ENCODE measurements at places on chromosomes 1 and 21.

DNA sequence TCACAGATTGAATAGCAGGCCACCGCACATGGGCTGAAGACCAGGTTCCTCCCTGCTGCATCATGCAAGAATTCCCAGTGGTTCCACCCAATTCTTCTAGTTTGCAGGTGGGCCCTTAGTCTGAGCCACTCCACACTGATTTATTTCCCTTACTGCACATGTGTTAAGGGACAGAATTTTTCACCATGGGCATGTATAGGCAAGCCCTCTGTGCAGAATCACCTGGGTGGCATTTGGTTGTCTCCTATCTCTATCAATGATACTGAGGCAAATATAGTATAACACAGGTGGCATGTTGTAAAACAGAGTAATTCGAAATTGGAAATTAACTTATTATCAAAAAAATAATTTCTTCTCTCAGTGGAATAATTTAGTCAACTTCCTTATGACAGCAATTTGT lies 1892.4 kb downstream of the NCAM2 start:
- DNase-seq: no peak

DNA sequence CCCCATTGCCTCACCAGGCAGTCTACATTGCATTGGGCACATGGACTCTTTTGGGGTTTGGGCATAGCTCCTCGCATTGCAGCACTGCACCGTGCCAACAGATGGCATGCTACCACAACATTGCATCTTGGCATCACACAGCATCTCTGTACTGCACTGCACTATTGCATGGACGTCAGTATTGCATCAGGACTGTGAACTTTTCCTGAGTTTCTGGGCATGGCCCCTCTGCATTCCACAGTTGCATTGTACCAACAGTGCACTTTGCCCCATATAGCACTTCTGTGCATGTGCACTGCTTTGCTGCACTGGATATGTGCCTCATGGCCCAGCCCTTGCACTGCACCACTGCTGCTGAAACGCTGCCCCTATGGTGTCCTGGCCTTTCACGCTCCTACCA lies 9.6 kb downstream of the PTPRU start:
- DNase-seq: no peak

DNA sequence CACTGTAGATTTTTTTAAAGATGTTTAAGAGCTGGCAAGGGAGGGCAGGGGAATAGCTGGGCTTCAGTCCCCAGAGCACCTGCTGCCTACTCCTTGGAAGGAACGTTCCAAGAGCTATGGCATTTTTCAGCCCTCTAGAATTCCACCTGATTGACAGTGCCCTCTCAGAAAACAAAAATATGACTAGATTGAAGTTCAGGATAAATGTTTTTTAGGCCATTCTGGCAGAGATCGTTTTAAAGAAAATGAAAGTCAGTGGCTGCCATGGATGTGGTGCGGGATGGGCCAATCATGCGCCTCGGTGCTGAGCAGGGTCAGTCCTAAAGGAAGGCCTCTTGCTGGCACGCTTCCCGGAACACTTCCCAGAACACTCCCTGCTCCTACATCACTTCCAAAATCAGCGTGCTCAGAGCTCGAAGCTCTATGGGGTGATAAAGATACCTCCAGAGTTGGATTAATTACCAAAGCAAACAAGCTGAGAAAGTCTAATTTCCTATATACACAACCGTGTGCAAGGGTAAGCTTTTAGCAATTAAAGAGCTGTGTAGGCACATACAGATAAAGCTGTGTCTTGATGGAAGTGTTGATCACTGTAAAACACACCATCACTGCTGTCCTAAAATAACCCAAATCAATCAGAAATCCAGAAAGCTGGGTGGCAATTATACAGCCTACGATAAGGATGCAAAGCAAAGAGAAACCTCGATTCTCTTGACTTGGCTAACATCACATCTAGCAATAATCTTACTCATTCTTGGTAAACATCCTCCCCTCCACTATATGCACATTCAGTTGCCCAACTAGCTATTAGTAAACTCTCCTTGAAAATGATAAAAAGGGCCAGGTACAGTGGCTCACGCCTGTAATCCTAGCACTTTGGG lies 34.6 kb downstream of the TGFBR3 start:
- no peak for DNase-seq

DNA sequence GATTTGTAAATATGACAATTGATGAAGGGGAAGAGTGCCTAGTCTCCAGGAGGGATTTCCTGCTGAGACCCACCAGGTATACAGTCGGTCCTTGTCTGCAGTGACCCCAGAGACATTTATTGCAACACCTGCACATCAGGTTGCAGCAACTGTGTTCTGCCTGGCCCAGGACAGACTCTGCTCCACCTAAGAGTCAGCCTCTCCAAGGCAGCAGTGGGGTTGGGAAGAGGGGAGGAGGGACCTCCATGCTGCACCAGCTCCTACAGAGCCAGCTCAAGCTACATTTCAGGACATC lies 120.4 kb upstream of the IRF2BP2 start:
- DNase-seq: no peak

- no peak for DNase-seq
These were observed 239.3 kb downstream of the NRIP1 start for GRCh38 chr21:14825514-14825974.
